AML-193 (cell line): ENCODE measurements at places on chromosomes 5 and 9.

DNA sequence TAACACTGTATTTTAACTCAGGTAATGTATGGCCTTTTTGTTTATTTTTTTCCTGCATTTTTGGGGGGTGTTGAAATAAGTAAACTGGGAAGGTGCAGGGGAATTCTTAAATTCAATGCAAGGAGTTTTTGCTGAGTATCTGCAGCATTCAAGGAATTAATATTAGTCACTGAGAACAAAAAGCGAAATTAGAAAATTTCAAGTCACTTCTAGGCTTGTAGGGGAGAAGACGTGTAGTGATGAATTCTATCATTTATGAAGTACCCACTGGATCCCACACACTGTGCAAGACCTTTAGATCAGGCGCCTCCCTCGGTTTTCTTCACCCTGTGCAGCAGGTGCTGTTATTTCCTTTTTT, 1.2 kb downstream of the EHMT1 start:
- no peak for DNase-seq

GRCh38 chr9:108049026-108049607, 559.5 kb upstream of the KLF4 start:
- DNase-seq: no peak

- no peak for DNase-seq
Measured at GRCh38 chr5:142242272-142242671, 82.5 kb downstream of the SPRY4 start.

- no peak for DNase-seq
Measured at GRCh38 chr9:18887546-18887945, 145.5 kb downstream of the SAXO1 start.

DNA sequence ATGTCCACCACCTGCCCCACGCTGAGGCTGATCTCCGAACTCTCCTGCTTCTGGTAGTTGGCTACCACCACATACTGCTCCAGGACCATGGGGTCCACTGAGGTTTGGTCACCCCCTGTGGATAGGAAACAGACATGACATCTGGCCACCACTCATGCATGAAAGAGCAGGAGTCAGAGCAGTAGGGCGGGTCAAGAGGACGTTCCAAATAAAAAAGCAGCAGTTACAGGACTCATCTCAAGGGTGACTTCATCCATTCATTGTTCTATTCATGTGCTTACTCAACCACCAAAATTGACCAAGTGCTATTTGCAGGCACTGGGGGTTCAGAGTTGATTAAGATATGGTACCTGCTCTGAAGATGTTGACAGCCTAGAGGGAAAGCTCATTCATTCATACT, 79.2 kb upstream of the UBTD2 start:
- no peak for DNase-seq

GRCh38 chr9:1434811-1435210, 384.7 kb downstream of the DMRT2 start:
- DNase-seq: no peak

GRCh38 chr9:84751921-84752320, 82.4 kb downstream of the NTRK2 start:
- no peak for DNase-seq

DNA sequence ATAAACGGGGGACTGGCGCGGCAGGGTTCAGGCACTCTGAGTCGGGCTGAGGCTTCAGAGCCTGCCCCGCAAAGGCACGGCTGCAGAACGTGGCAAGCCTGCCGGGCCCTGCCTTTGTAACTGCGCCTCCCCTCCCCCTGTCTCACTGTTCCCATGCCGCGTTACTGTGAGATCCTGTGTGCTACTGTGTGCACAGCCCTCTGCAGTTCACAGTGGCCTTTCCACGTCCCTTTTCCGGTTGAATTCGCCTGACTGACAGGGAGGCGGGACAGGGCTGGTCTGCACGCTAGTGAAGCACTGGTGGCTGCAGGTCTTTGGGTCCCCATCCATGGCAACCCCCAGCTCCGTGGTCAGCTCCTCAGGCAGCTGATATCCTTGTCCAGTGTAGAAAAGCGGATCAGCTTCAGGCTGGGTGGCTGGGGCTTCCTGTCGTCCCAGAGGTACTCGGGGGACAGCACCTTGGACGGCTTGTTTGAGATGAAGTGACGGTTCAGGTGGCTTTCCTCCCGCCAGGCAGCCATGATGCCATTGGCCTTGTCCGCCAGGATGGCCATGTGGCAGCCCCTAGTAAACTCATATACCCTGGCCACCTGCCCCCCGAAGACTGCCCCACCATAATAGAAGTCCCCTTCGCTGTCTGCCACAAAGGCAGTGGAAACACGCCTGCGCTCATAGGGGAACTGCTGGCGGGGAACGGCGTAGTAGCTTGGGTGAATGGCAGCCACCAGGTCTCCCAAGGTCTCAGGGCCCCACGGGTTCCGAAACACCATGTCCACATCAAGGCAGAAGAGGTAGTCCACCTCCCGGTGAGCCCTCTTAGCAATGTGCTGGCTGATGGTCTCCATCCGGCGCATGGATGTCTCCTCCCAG, 10.3 kb downstream of the GBGT1 start:
- no peak for DNase-seq

GRCh38 chr5:160537940-160538339, 116.3 kb downstream of the PTTG1 start:
- DNase-seq: no peak
